ENCODE measurements at places on chromosomes 13 and 19. TPM values are rescaled to one million over a fixed set of nuclear protein-coding genes. Genes with fewer than 3 reads are reported as not detected.
A peak's percentile ranks its signal among the peaks of the same experiment; 100 is the strongest.

DNA sequence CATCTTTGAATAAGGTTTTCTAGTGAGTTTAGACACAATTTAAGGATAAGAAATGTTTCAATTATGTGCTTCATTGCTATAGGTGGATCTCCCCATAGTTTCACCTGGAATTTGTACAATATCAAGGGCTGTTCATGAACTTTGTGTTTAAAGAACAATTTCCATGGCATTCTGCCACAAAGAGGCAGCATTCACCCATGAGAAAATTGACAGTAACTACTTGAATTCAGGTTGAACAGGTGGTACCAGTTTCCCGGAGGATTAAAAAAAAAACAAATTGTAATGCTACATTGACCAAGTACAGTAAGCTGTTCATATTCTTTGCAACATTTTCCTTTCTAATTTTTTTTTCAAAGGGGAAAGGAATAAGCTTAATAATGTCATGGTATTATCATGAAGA is 9.1 kb downstream of the SLITRK5 start:
- DNase-seq: no peak

DNA sequence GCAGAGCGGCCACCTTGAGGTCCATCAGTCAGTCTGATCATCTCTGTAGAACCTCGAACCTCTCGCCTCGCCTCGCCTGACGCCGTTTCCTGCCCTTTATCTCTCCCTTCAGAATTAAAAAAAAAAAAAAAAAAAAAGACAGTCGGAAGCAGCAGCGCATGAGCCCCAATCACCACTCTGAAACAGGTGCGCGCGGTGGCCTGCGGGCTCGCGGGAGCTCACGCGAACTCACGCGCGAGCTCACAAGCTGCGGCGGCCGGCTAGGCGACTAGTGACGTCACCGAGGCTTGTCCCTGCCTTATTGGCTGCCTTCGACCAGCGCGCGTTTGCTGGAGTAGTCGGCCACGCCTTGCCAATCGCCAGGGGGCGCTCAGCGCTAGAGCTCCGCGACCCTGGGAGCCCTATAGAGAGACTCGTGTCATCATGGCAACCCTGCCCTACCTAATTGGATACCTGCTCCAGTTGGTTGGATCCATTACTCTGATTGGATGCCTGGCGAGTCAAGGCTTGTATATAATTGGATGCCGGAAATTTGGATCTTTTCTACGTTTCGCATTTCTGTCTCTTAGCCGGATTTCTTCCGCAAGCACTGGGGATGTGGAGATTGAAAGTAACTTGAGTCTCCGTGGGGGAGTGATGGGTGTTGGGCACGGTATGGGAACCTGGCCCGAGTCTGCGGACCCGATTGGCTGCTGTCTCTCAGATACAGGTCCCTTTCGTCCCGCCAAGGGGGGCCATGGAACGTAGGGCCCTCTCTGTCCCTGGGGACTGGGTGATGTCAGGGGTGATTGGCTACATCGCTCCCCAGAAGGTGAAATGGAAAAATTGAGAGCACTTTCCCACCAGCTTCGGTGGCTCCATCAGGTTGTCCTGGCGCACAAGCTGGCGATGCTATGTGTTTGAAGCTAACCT is 31.6 kb downstream of the SYT3 start:
- DNase-seq: peak; percentile 76

DNA sequence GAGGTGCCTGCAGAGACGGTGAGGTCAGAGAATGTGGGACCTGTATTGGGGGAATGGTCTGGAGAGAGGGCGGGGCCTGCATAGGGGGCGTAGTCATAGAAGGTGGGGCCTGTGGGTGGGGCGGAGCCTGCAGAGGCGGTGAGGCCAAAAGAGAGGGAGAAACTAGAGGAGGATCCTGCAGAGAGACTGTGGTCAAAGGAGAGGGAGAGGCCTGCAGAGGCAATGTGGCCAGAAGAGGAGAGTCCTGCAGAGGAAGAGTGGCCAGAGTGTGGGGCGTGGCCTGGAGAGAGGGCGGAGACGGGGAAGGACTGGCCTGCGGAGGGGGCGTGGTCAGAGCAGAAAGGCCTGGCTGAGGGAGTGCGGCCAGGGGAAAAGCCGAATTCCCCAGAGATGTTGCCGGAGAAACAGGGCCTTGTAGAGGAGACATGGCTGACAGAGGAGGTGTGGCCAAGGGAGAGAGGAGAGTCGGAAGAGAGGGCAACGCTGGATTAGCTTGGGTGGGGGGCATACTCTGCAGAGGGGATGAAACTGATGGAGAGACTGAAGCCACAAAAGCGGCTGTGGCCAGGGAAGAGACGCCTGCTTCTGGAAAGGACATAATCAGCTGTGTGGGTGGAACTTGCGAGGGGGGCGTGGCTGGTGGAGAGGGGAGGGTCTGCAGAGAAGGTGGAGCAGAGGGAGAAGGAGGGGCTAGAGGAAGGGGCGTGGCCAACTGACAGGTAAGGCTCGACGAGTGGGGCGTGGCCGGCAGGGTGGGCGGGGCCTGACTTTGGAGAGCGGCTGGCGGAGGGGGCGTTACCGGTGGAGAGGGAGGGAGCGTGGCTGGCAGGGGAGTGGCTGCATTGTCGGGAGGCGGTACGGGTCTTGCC is 2.5 kb downstream of the PRR36 start:
- DNase-seq: peak; percentile 90

- DNase-seq: peak; percentile 73
Measured at GRCh38 chr19:39307046-39307821, 11.0 kb downstream of the IFNL1 start.

- DNase-seq: no peak
Measured at GRCh38 chr13:109371066-109371465, 415.3 kb downstream of the IRS2 start.

GRCh38 chr13:35485424-35485823 is 8.9 kb upstream of the MAB21L1 start:
- DNase-seq: no peak

DNA sequence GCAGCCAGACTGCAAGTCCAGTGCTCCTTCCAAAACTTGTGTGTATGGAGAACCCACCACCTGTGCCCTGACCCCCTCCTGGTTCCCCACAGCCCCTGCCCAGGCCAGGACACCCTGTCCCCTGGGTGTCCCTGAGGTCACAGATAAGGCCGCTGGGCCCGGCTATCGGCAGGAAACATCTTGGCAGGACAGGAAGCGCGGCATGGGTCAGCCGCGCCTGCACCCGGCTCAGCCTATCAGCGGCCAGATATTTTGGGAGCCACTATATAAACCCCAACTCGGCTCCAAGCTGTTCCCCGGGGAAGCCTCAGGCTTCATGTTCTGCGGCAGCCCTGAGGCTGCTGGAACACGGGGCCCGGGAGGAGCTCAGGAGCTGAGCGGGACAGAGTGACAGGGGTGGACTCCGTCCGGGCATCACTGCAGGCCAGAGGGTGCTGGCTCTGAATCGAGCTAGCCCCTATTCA is 60.8 kb downstream of the AP1M1 start:
- peak; percentile 68 for DNase-seq

SLC6A16 gene
- total RNA-seq: 1.2 TPM

CEACAM7 gene
- 3.7 TPM for total RNA-seq

SMIM24 gene
- total RNA-seq: 0.78 TPM
